CD14-positive monocyte (primary cell): ENCODE measurements at places on chromosomes 1 and 21.

GRCh38 chr21:44531606-44532564 is 8.1 kb downstream of the KRTAP10-1 start:
- no peak for DNase-seq

GRCh38 chr1:32394890-32395432 is 720 bp upstream of the BSDC1 start:
- no peak for DNase-seq

DNA sequence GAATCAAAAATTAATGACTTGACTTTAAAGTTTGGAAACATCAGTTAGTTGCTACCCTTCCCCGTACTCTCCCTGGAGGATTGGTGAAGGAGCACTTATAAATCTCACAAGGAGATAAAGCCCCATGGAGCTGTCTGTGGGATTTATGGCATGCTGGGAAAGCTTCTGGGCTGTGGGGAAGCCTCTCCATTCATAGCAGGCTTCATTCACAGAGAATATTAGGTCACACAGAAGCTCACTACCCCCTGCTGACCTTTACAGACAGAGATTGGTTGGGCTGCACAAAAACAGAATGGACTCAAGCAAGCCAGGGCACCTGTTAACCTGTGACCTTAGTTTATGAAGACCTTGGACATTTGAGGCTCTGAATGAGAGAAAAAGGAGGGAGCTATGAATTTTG is 32.1 kb downstream of the RGL1 start:
- DNase-seq, result no peak

- DNase-seq, result no peak
These were observed 616.1 kb upstream of the ADAMTS5 start for GRCh38 chr21:27582948-27583430.

DNA sequence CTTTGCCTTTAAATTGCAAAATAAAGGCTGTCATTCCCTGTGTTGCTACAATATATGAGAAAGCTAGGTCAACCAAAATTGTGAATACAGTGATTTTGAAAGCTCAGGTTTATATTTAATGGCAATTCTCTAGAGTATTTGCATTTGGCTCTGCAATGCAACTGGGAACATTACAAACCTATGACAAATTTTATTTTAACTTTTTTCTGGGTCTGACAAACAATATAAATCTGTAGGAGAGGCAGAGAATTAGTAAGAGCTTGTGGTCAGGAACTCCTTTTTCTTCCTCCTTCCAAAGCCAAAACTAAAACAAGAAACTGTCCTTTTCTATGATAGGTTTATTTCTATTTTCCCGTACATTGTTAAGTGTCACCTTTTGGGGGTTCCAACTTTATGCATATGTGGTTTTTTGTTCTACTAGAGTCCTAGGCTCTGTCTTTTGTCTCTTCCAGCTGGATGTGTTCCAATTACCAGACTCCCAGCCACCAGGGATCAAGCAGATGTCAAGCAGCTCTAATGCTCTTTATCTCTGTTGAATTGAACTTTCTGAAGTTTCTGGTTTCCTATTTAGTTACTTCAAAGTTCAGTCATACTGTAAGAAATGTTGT is 106.9 kb downstream of the ASH1L start:
- no peak for DNase-seq

GRCh38 chr1:192763756-192764155 is 45.1 kb upstream of the RGS2 start:
- DNase-seq, result no peak

GRCh38 chr1:244010191-244010590 is 40.9 kb upstream of the ZBTB18 start:
- no peak for DNase-seq

DNA sequence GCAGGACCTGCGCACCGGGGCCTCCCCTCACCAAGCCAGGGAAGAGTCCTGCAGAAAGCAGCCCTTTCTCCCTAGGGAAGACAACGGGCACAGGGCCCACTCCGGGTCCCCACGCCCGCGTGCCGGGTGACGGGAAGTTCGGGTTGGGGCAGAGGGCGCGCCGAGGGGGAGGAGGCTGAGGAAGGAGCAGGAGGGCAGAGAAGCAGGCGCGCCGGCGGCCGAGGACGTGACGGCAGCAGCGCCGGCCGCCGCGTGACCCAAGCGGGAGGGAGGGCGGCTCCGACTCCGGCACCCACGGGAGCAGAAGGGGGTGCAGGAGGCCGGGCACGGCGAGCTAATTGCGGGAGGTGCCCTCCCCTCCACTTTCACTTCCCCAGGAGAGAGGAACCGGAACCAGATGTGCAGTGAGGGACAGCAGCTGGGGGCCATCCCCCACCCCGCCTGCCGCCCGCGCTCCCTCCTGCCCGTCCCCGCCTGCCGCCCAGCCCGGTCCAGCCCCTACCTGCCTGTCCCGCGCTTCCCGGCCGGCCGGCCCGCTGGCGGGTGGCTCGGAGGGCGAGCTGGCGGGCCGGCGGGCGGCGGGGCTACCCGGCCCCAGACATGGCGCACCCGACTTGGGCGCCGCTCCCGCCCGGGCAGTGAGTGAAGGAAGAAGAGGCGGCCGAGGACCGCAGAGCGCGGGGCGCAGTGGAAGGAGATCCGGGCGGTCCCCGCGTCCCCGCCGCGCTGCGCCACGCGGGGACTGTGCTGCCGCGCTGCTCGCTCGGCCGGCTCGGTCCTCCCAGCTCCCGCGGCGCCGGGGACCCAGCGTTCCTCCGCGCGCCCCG is 510 bp downstream of the DENND4B start:
- peak; percentile 99 for DNase-seq

DNA sequence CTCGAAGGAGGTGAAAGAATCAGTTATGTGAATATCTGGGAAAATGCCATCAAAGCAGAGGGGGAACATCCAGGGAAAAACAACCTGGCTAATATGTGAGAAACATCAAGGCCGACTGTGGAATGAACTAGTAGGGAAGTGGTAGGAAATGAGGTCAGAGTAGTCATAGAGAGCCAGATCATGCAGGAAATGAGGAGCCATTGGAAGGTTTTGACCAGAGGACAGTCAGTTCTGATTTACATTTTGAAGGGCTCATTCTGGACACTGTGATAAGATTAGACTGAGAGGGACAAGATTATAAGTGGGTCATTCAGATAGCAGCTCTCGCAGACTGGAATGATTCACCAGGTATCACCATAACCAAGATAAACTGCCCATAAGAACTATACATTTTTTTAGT is 63.7 kb downstream of the SYT14 start:
- DNase-seq, result no peak

DNA sequence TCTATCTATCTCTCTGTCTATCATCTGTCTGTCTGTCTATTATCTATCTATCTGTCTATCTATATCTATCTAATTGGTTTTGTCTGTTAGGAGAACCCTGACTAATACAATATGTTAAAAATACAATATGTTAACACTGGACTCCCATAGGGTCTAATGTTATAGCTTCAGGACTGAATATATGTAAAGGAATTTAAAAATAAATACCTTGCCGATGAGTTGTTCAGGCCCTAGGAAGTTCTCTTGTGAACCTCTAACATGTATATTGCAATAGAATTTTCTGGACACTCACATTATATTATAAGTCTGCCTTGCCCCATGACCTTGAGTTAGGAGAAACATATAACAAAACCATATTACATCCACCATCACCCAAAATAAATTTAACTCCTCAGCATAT is 900.6 kb downstream of the NCAM2 start:
- no peak for DNase-seq

GRCh38 chr1:2786329-2787162 is 14.9 kb downstream of the TTC34 start:
- DNase-seq, result peak; percentile 36

- no peak for DNase-seq
These were observed 149.4 kb upstream of the ZC3H12A start for GRCh38 chr1:37325010-37325409.

- DNase-seq, result peak; percentile 46
These were observed 4.0 kb upstream of the CAP1 start for GRCh38 chr1:40036574-40036973.

DNA sequence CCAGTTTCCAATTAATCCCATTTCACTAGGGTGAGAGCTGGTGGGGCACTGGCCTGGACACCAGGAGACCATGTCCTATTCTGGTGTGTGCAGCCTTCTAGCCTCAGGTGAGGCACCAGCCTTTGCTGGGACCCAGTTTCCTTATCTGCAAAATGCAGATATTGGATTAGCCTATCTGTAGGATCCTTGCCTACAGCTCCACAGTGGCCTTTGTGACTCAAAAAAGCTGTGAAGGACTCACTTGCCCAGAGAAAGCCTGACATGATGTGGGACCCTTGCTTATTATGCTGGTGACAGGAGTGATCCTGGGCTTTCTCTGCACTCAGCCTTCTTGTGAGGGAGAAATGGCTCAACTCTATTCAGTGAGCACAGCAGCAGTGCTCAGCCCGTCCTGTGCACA is 32.3 kb downstream of the TENT5C start:
- no peak for DNase-seq

GRCh38 chr21:39481886-39482285 is 30.1 kb downstream of the SH3BGR start:
- no peak for DNase-seq

- no peak for DNase-seq
These were observed 2.6 kb downstream of the CTSE start for GRCh38 chr1:206021008-206021625.

- no peak for DNase-seq
These were observed 18.2 kb downstream of the CAP1 start for GRCh38 chr1:40058453-40059337.

DNA sequence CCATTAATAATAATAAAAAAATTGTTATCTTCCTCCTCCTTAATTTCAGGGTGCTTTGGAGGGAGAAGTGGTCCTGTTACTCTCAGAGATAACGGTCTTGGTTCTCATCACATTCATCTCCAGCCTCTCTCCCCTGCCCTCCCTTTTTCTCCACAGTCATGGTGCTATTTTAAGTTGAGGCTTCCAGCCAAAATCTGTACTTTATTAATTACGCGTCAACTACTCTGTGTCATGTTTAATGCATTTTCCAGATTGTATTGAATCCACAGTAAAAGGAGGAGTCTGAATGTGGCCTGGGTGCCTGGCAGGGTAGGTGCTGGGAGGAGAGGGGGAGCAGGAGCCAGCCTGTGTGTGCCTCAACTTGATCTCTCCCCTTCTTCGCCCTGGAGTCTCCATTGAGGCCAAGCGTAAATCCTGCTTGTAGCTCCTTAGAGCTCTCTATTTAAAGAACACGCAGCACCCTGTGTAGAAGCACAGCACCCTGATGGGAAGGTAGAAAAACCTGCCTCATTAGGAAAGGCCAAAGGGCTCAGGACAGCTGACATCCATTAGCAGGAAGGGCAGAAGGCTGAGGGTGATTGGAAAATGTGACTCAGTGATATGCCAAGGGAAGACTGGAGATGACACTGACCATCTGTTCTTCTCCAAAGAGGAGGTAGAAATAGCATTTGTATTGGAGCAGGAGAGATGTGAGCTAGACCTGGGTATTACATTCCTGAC is 82.4 kb downstream of the PLXNA2 start:
- no peak for DNase-seq

DNA sequence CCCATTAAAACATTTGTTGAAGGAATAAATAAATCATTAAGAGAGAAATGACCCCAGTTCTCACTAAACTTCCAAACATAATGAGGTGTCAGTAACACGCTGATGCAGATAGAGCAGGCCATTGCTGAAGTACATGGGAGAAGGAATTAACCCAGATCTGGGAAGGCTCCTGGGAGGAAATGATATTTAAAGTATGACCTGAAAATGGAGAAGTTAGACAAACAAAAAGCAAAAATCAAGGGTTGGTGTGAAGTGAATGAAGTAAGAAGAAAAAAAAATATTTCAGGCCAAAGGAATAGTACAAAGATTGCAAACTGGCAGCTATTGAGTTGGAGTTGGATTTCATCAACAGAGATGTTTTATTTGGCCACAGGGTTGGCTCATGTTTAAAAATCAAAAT is 71.4 kb downstream of the RGS2 start:
- DNase-seq, result peak; percentile 36

DNA sequence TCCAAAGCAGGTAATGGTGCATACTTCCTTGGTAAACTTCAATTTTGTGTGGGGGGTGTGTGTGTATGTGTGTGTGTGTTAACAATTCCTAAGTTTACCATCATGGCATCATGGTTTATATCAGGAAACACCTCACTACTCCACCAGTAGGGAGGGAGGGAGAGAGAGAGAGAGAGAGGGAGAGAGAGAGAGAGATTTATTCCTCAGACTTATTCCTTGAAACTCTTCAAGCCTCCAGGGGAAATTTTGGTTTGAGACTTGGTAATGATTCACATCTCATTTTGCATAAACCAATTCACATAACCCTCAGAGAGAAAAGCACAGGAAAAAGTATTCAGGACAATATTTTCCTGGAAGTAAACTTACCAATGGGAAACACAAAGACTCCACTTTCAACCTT is 115.0 kb downstream of the TTLL7 start:
- no peak for DNase-seq

- no peak for DNase-seq
These were observed 182.5 kb downstream of the ZC3H11B start for GRCh38 chr1:219430419-219430818.

DNA sequence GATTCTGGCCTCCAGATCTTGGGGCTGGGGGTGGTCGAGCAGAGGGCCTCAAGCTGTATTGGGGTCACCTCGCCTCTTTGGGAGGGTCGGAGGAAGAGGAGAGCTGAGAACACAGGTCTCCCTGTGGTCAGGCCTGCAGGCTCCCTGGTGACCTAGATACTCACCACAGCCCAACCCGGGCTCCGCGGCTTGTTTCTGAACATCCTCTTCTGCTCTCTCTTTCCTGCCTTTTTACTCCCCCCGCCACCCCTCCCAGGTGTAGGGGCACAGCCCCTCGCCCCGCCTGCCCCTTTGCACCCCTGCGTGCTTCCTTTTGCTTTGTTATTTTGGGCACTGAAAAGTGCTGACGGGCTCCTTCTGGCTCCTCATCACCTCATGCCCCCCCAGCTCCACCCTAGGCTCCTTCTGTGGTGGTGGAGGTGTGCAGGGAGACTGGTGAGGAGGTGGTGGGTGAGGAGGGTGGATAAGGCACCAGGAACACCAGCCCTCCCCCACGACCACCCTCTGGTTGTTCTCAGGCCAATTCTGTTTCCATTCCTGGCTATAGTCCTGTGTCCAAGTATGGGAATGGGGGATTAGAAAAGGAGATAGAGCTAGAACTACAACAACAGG is 10.6 kb upstream of the LINGO4 start:
- no peak for DNase-seq

- no peak for DNase-seq
These were observed 14.7 kb upstream of the CYYR1 start for GRCh38 chr21:26587736-26588201.

GRCh38 chr1:180114396-180114945 is 40.2 kb upstream of the QSOX1 start:
- DNase-seq, result no peak

DNA sequence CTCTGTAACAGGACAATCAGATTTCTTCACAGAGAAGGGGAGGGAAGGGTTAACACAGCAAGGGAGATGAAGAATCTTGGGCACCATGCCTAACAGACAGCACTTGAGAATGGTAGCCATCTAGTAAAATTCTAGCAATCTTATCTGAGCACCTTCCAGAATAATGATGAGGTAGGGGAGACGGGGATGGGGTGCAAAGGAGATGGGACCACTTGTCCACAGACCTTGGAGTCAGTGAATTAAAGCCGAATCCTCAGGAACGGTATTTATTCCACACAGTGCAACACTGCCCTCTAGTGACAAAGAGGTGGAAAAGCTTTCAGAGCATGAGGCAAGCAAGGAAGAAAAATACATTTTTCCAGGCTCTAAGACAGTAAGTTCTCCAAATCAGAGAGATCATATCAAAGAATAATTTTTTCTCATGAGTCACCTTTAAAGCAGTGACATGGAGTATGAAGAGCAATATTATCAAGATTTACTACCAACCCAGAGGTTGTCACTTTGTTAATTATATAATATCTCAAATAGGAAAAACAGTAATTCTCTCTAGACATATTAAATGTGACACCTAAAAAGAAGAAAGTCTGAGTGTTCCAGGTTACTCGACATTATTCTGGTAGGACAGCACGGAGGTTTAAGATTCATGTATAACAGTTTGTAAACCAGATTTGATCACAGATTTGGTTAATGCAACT is 43.3 kb upstream of the LPAR3 start:
- DNase-seq, result peak; percentile 66
